ENCODE measurements at places on chromosomes 7 and 10. TPM values are rescaled to one million over a fixed set of nuclear protein-coding genes. Genes with fewer than 3 reads are reported as not detected.
A peak's percentile ranks its signal among the peaks of the same experiment; 100 is the strongest.

Gene CCDC3
- 0.26 TPM for total RNA-seq

Gene BMPER
- total RNA-seq: 0.45 TPM

Gene GIMAP1
- 5.6 TPM for total RNA-seq

GRCh38 chr7:46554688-46555422 is 633.8 kb upstream of the IGFBP3 start:
- ATAC-seq: no peak

DNA sequence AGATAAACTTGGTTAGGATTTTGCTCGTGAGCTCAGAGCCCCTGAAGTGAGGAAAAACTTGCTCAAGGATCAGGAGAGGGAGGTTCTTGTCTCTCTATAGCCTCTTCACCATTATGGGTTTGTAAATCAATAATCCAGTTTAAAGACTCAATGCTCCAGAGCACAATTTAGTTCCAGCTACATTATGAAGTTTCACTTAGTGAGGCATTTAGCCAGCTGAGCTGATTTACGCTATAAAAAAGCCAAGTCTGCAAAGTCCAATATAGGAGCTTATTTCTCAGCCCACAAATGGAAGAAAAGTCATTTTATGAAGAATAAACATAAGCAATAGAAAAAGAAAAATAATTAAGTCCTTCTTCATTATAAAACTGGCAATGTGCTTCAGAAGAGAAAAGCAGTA is 130.6 kb downstream of the STRA8 start:
- no peak for ATAC-seq

DNA sequence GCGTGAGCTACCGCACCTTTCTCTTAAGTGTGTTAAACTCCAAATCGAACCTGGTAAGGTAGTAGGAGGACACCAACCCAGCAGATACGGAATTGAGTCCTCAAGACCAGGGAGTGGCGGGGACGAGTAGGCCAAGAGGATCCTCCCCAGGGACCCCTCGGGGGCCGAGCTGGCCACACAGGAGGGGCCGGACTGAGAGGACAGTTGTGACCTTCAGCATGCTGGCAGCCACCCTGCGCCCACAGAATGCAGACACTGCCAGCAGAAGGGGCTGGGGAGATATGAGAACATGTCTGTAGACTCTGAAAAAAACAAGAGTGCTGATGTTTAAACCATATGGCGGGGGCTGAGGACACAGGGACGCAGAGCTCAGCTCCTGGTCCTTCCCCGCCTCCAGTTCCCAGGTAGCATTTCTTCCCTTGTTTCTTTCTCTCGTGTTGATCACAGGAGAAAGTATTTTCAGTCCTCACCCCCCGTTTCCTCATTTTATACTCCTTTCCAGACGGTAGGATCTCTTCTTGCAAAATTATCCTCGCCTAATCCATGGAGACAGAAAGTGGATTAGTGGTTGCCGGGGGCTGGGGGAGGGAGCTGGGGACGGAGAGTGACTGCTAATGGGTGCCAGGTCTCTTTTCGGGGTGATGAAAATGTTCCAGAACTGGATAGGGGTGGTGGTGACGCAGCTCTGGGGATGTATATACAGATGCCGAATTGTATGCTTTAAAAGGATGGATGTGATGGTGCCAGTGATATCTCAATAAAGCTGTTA is 11.5 kb upstream of the UNCX start:
- ATAC-seq: no peak

DNA sequence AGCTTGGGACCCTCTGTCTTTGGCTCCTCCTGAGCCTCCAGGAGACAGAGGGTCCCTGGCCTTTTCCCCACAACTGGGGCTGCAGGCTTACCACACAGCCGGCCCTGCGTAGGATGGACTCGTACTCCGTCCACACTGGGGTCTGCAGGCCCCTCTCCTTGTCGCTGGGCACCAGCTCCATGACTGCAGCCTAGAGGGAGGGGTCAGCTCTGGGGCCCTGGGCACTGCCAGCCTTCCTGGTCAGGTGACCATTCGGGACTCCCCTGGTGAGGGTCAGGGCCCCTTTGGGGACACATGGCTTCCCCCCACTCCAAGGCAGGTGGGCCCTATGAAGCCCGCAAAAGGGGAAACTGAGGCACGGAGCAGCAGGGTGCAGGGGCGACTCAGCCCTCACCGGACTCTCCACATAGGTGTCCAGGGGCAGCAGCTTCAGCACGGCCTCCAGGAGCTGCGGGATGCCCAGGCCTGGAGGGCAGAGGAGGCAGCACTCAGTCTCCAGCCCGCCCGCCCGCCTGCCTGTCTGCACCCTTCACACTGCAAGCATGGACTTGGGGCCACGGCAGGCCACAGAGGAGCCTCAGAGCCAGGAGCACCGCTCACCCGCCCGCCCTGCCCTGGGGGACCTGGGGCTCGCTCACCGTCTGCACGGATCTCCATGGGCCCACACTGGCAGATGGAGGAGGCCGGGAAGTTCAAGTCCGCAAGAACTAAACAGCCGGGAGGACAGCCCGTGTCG is 1.1 kb downstream of the FUOM start:
- ATAC-seq: peak; percentile 2

GRCh38 chr10:120940299-120940900 is 89.2 kb downstream of the WDR11 start:
- no peak for ATAC-seq
